ENCODE measurements at places on chromosomes 1 and 21.

DNA sequence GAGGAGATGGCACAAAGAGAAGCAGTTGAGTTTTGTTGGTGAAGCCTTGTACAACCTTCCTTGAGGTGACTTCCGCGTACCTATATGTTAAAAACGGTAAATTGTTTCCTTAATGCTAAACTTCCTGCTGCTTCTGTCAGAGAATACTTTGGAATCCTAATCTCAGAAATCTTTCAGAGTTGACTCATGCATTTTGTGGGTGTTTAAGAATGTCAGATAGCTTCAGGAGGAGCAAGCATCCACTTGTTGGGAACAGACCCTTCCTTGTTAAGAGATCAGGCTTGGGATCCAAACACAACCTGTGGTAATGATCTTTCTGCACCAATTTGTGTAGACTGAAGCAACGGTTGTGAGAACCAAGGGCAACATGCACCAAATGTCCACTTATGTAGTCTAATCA, 29.5 kb downstream of the AK4 start:
- DNase-seq: peak; percentile 73

- DNase-seq: no peak
These were observed 6.3 kb upstream of the ZBTB21 start for GRCh38 chr21:42016364-42016985.

GRCh38 chr1:187744665-187745064, 915.9 kb downstream of the PLA2G4A start:
- DNase-seq: no peak

GRCh38 chr1:160403244-160403643, 2.9 kb downstream of the VANGL2 start:
- no peak for DNase-seq

GRCh38 chr1:39220891-39221870, 16.7 kb downstream of the MACF1 start:
- DNase-seq: no peak

- DNase-seq: no peak
These were observed 23.8 kb upstream of the APP start for GRCh38 chr21:26194326-26194725.

GRCh38 chr1:112344754-112345423, 51.1 kb upstream of the CTTNBP2NL start:
- DNase-seq: peak; percentile 63

GRCh38 chr1:53110370-53111072, 31.9 kb downstream of the SLC1A7 start:
- no peak for DNase-seq

GRCh38 chr1:89771991-89772560, 48.8 kb upstream of the LRRC8D start:
- no peak for DNase-seq

DNA sequence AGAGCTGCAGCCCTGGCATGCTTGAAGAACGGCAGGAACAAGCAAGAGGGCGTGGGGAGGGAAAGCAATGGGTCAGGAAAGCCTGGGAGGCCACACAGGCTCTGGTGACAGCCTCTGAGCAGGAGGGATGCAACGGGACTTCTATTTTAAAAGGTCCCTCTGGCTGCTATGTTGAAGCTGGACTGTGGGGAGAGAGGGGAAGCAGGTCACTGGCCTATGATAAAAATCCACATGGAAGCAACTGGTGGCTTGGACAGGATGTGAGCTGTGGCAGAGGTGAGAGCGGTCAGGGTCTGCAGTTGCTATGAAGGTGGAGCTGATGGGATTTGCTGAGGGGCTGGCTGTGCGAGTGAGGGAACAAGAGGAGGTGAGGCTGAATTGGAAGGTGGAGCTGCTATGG, 11.2 kb downstream of the PADI1 start:
- DNase-seq: no peak

DNA sequence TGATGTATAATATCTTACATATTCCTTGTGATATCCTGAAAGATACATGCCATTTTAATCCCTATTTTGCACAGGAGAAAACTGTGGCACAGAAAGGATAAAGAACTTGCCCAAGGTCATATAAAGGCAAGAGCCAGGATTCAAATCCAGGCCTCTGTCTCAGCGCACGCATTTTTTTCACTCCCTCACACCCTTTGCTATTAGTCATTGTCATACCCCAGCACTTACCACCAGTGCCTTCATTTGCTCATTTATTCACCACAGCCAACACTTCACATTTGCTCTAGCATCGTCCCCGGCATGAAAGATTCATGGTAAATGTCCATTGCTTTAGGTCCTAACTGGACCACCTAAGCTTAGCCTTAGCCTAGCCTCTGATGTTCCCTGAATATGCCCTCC, 14.2 kb downstream of the ALX3 start:
- no peak for DNase-seq

DNA sequence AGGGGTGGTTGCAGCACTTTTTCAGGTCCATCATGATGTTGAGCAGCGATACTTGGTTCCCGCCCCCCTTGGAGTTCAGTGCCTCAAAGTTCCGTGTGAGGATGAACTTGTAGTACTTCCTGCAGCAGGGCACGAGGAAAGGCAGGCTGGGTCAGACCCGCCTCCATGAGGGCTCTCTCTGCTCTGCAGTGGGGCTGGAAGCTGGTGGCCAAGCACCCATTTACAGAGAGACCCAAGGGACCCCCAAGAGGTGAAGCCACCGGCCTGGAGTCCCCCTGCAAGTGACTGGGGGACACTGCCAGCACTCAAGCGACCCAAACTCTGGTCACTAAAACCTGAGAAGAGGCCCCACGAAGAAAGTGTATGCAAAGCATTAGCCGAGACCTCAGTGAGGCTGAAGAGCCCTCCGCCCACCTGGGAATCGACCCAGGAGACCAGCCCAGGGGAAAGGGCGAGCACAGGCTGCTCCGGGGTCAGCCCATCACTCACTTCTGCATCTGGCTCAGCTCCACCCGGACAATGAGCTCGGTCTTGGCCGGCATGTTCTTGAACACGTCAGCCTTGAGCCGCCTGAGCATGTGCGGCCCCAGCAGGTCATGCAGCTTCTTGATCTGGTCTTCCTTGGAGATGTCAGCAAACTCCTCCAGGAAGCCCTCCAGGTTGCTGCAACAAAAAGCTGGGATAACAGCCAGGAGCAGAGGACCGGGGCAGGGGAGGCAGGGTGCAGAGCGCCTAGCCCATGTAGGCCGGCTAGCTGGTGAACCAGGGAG, 45.2 kb downstream of the CHD5 start:
- DNase-seq: no peak

GRCh38 chr1:110615548-110616130, 9.5 kb upstream of the KCNA2 start:
- DNase-seq: peak; percentile 85

- no peak for DNase-seq
These were observed 22.6 kb downstream of the AK4 start for GRCh38 chr1:65170511-65171142.

DNA sequence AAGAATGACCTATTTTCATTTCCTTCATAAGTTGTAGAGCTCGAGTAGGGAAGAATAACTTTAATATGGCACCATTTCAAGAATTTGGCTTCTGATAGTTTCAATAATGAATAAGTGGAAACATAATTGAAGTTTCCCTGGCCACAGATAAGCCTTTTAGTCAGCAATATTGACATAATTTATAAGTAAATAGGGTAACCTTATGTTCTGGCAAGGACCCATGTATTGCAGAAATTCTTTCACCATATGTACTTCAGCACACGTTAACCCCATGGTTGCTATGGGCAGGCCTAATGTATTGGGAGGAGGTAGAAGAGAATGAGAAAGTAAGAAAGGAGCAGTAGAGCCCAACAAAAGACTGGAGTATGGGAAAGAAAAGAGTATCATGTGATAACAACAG, 25.4 kb downstream of the MDM4 start:
- no peak for DNase-seq

GRCh38 chr1:181763736-181764135, 280.4 kb downstream of the CACNA1E start:
- no peak for DNase-seq

DNA sequence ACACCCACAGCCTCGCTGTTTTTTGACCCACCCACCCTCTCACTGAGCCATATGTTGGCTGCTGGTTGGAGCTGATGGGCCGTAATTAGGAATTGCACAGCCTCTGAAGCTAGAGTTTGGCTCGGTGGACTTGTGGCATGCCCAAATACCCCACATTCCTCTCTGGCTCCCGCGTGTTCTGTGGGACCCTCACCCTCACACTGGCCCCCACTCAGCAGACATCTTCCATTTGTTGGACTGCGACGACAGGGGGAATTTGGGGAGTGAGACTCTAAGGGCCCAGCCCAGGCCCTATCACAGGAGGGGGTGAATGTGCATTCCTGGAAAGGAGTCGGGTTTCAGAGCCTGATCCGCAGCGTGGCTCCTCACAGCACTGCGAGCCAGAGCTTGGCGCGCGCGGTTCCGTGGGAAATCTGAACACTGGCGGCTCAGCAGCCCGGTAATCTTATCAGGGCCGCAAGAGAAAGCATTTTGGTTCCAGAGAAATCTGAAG, 5.2 kb downstream of the RCSD1 start:
- DNase-seq: no peak

DNA sequence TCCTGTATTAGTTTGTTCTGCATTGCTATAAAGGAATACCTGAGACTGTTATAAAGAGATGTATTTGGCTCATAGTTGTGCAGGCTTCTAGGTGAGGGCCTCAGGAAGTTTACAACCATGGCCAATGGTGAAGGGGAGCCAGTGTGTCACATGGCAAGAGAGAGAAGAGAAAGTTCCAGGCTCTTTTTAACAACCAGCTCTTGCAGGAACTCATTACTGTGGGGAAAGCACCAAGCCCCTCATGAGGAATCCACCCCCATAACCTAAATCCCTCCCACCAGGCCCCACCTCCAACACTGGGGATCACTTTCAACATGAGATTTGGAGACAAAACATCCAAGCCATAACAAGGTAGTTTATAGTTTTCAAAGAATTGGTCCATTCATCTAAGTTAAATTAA, 5.0 kb upstream of the MEAF6 start:
- DNase-seq: no peak

- no peak for DNase-seq
These were observed 1.0 kb downstream of the ZBTB17 start for GRCh38 chr1:15974855-15975254.

- DNase-seq: no peak
These were observed 2.0 kb upstream of the RSPH1 start for GRCh38 chr21:42498012-42498411.

DNA sequence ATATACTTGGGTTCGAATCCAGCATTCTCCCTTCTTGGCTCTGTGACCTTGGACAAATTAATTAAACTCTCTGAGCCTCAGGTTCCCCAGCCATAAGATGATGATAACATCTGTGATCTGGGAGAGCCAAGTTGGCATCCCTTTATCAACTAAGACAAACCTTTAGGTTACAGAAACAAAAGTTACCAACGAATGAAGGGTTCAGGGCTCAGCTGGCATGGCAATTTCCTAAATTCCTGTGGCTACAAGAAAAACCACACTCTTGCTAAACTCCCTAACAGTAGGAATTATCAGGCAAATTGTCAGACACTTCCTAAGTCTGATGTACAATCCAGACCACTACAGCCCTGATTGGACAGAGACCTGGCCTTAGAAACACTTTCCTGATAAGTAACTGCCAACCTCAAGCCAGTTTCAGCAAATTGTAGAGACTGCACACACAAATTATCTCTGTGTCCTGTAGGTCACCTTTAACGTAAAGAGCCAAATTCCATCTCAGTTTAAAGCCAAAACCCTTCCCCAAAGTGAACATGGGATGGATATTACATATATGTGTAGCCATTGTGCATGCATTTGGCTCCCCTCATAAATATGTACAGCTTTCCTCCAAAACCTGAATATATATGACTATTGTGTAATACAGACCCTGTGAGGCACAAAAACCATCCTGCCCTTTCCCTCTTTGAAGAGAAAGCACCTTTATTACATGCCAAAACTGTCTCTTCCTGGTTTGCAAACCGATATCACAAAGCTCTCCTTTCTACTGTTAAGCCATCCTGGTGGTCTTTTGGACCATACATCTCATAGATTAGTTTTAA, 39.5 kb upstream of the EDARADD start:
- no peak for DNase-seq

DNA sequence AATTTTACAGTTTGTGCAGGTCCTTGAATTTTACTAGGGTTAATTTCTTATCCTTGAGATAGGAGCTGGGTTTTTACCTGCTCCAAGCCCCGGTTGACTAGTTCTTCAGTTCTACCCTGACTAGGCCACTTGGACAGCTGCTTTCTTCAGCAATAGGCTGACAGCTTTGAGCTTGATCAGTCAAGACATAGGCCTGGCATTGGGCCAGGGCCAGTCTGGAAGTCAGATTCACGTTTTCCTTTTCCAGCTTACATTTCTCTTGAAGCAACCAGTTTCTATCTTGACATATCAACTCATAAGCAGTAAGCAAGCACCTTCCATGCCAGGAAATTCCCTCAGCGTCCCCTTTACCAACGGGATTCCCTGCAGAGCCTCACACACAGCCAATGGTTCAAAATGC, 63.7 kb upstream of the AJAP1 start:
- no peak for DNase-seq

GRCh38 chr1:117656202-117656641, 50.4 kb downstream of the TENT5C start:
- no peak for DNase-seq

GRCh38 chr1:234899041-234899729, 229.5 kb downstream of the TOMM20 start:
- DNase-seq: peak; percentile 41

DNA sequence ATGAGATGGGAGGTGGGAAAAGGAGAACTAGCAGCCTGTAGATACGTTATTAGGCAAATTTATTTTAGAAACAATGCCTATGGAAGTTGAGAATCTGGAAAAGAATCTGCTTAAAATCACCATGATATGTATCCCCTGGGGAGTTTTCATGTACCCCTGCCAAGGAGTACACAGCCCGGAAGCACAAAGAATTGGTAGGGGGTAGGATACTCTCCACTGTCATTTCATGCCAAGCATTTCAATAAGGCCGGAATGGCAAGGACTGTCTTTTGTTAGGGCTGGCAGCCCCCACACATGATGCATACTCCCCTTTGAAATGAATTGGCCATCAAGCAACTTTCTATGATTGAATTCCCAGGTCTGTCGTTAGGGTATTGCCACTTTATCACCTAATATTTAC, 111.5 kb upstream of the APP start:
- DNase-seq: no peak

DNA sequence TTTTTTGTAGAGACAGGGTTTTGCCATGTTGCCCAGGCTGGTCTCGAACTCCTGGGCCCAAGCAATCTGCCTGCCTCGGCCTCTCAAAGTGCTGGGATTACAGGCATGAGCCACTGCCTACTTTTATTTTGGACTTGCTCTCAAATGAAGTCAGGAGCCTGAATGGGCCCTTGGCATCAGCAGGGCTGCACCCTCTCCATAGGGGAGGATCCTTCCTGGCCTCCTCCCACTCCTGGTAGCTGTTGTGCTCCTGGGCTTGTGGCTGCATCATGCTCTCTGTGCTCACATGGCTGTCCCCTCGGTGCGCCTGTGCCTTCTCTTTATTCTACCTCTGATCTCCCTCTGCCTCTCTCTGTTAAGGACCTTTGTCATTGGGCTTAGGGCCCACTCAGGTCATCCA, 46.4 kb upstream of the DISP3 start:
- no peak for DNase-seq

- DNase-seq: no peak
These were observed 39.5 kb upstream of the CPLANE2 start for GRCh38 chr1:16276302-16277030.
